ENCODE measurements at places on chromosomes 3 and 15.

DNA sequence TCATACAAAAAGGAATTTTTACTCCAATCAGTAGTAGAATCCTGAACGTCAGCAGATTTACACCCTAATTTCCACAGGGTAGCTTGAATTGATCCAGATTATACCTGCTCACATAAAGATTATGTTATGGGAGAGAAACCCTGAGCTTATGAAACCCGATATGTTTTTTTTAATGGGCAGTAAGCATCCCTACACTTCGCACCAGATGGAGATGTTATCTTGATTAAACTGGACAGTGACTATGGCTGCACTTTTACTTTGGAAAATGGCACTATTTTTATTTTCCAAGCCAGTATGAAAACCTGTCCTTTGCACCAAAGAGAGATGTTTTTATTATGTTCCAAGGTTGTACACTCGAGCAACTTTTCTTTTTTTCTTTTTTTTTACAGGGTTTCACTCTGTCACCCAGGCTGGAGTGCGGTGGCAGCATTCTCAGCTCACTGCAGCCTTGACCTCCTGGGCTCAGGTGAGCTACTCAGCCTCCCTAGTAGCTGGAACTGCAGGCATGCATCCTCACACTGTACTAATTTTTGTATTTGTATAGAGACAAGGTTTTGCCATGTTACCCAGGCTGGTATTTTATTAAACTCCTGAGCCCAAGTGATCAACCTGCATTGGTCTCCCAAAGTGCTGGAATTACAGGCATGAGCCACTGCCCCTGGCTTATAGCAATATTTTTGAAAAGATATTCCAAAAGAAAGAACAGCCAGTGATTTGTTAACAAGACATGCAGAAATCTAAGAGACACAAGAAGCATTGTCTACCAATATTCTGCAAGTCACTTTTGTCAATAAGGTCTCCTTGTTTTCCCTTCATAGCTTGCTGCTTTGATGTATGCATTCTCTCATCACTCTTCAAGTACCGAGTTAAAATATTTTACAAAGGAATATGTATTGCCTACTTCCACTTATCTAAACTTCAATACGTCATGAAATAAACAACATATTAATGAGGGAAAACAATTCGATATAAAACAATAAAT lies 1412.6 kb downstream of the ZPLD1 start:
- DNase-seq = no peak

DNA sequence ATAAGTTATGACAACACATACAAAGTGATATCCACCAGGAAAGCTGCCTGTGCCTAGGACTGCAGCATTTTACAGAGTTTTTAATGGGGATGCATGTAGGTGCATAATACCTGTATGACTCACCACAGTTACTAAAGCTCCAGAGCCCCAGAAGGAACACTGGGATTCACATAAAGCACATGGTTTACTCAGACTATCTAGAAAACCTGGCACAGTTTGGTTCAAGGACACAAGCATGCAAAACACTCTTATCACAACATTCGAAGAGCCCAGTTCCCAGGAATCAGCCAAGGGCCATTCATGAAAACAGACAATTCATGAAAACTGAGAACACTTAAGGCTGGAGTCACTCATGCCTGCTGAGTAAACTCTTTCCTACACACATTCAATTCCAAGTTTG lies 261.0 kb downstream of the PYDC2 start:
- no peak for DNase-seq

- no peak for DNase-seq
Measured at GRCh38 chr15:31157644-31158069, 56.1 kb upstream of the TRPM1 start.

DNA sequence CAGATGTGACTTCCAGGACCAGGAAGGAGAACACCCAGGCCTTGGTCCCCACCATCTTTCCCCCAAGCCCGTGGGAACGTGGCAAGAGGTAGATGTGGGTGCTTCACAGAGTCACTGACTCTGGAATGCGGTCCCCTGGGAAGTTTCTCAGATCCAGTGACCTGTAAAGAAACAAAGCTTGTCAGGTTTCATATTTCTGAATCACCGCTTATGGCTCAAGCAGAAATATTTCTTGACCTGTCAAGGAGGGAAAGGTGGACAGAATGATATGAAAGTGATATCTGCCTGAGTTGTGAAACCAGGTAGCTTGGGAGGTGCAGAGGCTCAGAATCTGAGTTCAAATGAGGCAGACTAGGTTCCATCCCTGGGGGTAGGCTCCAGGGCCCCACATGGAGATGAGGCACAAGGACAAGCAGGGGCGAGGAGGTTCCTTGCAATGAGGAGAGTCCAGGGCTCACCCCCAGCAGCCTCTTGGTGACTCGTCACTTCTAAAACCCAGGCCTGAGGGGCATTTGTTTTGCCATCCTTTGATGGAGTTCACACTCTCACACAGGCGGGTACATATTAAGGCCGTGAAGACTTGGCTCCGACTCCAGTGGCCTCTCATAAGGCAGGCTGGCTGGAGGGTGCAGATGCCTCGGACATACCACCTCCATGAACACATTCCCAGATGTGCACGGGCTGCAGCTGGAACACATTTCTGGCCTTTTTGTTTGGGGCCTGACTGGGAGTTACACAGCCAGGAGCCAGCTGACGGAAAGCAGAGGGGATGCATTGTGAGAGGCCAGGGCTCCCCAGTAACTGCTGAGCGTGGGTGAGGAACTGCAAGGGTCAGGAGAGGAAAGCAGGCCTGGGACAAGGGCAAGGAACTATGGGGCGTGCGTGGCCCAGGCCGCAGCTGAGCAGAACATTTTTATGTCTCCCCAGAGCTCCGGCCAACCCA lies 1.3 kb downstream of the CILP start:
- no peak for DNase-seq

GRCh38 chr15:101267320-101268104 lies 9.8 kb downstream of the SELENOS start:
- no peak for DNase-seq

DNA sequence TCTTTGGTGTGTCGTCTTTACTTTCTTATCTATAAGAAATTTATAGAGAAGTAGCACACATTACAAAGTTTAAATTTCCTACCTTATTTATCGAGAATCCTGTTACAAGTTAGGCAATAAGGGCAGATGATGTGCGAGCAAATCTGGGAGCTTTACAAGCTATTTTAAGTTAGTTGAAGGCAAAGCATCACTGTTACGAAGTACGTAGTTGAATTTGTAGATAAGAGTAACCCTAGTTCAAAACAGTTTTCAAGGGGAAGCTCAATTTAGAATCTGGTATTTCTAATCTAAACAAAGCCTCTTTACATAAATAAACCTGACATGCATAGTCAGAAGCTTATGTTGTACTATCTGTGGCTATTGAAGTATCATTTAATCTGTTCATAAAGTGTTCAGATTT lies 8.4 kb downstream of the KBTBD8 start:
- DNase-seq = no peak

GRCh38 chr3:172678068-172678467 lies 32.8 kb downstream of the NCEH1 start:
- DNase-seq = no peak

DNA sequence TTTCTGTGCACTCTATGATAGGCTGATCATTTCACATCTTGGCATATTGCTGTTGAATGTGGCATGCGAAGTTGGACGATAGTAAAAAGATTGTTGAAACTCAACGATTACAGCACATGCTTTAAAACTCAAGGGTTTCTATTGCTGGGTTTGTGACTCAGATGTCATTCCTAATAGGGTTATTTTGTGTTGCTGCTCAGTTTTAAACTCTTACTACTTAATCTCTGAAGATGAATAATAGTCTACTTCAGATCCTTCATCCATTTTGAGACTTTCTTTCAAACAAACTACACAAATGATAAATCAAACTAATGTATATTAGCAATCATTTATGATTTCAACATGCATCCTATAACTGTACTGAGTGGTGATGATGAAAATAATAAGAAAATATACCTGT lies 71.3 kb upstream of the MBNL1 start:
- no peak for DNase-seq

GRCh38 chr3:181076558-181076957 lies 87.0 kb upstream of the DNAJC19 start:
- DNase-seq = no peak

DNA sequence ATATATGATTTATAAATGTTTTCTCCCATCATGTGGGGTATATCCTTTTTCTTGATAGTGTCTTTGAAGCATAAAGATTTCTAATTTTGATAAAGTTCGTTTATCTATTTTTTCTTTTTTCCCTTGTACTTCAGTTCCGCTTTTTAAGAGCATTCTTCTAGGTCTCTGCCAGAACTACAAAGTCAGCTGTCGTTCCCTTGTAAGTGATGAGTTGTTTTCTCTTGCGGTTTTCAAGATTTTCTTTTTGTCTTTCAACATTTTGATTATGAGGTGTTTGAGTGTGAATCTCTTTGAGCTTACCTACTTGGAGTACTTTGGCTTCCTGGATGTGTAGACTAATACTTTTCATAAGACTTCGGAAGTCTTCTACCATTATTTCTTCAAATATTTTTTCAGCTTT lies 9.3 kb upstream of the PRICKLE2 start:
- no peak for DNase-seq

- DNase-seq = no peak
Measured at GRCh38 chr3:186683979-186684378, 18.2 kb downstream of the HRG start.

DNA sequence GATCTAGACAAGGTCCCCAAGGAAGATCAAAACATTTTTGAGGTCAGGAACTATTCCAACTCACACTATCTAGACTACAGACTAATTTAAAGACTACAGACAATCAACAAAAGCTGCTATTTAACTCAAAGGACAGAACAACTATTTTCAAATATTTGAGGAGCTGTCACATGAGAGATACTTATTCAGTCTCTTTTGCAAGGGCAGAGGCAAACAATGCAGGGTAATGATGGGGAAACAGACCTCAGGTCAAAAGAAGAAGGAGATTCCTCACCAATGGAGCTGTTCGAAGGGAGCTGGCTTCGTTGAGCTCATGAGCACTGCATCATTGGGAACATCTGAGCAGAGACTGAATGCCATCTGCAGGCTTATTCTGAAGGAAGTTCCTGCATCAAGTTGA lies 231.9 kb downstream of the DTWD1 start:
- no peak for DNase-seq

GRCh38 chr3:25103391-25103790 lies 324.7 kb upstream of the RARB start:
- no peak for DNase-seq

DNA sequence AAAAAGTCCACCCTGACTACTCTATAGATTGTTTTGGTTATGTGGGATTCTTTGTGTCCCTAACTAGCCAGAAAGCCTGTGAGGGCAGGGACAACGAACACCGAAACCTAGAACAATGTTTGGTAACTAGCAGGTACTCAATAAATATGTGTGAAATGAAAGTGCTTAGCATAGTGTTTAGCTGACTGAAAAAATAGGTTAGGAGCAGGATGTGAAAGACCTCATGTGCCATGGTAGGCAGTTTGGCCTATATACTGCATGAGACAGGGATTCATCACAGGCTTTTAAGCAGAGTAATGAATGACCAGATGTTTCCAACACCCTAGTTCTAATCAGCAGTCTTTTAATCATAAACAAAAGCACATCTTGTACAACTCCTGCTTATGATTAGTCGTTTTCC lies 64.2 kb downstream of the MYO5A start:
- DNase-seq = no peak

DNA sequence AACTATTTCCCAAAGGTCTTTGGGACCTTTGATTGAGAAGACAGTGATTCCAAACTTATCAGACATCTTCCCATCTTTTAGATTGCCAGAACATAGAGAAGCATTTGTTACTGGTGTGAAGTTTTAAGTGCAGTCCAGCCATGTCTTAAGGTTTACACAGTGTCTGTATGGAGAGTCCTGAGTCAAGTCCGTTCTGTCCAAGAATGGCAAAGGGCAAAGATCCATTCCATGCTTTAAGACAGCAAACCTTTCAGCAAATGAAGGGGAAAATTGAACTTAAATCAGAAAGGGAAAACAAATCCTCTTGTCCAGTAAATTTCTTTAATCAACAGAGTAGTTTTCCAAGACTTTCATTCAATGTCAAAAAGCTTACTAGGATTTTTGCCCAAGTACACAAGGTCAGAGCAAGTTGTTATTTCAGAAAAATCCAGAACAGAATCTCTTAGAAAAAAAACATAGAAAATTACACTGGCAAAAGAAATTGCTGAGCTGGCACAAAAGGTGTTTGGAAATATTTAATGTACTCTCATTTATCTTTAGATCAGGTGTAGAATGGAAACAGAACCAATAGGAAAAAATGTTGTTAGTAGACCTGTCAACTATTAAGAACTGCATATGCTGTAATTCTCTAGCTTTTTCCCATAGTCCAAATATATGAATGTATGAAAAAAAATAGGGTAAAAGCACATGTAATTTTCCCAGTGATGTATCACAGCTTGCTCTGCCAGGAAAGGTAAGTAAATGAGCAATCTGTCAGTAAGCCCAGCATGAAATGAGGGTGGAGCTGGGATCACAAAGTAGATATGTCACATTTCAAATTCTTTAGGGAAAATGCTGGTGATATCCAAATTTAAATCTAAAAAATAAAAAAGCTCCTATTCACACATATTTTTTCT lies 1099.9 kb downstream of the TUSC7 start:
- no peak for DNase-seq

- no peak for DNase-seq
Measured at GRCh38 chr3:107668416-107668815, 145.7 kb downstream of the BBX start.

DNA sequence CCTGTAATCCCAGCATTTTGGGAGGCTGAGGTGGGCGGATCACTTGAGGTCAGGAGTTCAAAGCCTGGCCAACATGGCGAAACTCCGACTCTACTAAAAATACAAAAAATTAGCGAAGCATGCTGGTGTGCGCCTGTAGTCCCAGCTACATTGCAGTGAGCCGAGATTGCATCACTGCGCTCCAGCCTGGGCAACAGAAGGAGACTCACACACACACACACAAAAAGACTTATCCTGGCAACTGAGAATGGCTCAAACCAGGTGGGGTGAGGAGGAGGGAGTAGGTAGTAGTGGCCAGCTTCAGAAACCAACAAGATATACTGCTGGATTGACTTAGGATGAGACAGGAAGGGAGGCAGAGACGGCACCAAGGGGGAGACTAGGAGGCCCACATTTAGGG lies 53.4 kb upstream of the APEH start:
- DNase-seq = no peak

GRCh38 chr3:24367664-24368264 lies 126.9 kb downstream of the THRB start:
- no peak for DNase-seq

- DNase-seq = no peak
Measured at GRCh38 chr15:74333662-74334061, 33.8 kb downstream of the CYP11A1 start.
